ENCODE measurements at places on chromosomes 7 and 10.

DNA sequence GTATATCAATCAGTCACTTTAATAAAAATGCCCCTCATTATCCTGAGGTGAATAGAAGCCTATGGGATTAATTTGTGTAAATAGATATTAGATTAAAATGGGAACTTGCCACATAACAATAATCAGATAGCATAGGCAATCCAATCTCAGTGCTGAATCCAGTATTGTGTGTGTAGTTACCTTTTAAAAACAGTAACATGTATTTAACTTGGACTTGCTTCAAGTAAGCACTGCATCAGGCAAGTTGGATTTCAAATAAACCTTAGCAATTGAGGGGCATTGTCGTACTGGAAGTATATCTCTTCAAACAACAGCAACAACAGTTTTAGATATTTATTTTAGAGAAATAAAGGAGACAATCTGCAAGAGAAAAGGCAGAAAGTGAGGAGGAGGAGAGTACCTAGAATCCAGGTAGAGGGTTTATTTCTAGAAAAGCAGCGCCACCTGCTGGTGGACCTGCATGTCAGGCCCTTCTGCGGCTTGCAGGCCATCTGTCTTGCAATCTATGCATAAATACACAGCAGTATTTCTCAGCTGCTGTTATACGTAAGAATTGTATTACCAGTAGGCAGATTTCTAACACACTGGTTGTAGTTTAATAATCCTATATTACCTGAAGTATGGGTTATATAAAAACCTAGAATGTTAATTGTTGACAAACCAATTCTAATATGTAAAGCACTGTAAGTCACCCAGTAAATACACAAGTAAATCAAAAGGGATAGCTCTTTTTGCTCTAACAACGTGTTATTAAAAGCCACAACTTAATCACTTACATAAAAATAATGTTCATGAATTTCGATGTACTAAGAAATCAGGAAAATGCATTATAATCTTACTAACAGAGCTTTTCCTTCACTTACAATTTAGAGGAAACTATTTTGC lies 652.8 kb downstream of the KCNMA1 start:
- DNase-seq: peak; percentile 34

DNA sequence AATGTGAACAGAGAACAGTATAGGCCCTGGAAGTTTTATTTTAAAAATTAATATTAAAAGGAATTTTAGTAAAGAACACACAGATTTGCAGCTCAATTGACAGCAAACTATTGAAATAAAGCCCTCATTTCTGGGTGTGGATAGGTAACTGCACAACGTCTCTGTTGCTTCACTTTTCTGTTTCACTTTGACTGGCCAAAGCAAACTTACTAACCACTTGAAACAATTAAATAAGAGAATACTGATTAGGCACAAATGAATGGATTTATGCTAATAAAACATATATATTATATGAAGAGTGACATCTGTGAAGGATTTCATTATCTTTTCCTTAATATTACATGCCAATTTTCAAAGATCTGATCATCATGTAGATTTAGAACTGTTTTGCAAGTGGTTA lies 11.9 kb downstream of the ZNF804B start:
- no peak for DNase-seq

DNA sequence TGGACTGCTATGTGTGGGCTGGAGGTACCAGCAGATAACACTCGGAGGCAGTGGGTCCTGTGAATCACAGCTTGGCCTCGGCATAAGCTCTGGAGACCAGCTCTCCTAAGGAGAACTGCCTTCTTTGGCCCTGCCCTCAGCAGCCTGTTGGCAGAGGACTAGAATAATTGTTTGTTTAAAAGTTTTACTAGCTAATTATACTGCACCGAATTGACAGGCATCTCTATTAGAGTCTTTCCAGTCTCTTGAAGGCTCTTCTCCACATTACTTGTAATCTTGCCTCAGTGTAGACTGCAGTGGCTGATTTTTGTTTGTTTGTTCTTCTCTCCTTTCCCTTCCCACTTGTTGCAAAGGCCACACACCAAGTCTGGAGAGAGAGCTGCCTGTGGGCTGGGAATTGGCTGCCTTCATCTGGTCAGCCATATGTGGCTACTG lies 183.2 kb downstream of the AUTS2 start:
- no peak for DNase-seq

GRCh38 chr10:111203615-111204014 lies 126.8 kb downstream of the ADRA2A start:
- DNase-seq: no peak

DNA sequence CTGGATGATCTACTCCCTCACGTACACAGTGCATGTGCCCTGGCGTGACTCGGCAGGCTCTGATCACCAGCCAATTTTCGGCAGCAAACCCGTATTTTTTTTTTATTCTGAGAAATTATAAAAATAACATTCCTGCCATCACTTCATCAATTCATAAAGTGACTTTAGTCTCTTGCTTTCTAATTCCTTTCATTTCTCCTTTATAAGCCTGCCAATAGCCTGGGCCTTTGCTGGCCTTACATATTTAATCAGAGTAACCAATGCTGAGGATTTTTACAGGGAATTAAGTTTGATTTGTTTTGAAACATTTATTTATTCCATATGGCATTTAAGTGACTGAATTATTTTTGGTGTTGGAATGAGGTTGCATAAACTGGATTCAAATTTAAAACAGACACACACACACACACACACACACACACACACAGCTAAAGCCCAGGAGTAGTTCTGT lies 140.8 kb downstream of the ETV1 start:
- no peak for DNase-seq

GRCh38 chr7:28773423-28774145 lies 184.5 kb downstream of the TRIL start:
- DNase-seq: no peak

DNA sequence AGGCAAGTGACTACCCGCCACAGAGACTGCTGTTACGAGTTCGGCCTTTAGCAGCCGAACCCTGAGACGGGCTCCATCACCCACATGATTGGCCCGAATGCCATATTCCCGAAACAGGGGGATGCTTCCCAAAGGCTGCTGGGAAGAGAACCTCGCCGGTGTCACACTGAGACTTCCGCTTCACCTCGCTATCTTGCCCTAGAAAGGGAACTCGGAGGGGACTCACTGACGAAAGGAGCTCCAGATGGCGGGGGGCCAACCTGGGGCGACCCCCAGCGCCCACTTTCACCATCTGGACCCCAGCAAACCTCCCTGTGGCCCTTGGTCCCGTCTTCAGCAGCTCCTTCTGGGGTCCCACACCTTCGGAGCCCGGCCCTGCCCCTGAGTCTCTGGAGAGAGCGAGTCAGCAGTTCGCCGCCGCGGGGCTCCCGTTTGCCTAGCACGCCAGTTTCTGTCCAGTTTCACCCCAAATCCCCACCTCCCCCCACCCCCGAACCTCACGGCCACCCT lies 529 bp downstream of the HPS1 start:
- no peak for DNase-seq

DNA sequence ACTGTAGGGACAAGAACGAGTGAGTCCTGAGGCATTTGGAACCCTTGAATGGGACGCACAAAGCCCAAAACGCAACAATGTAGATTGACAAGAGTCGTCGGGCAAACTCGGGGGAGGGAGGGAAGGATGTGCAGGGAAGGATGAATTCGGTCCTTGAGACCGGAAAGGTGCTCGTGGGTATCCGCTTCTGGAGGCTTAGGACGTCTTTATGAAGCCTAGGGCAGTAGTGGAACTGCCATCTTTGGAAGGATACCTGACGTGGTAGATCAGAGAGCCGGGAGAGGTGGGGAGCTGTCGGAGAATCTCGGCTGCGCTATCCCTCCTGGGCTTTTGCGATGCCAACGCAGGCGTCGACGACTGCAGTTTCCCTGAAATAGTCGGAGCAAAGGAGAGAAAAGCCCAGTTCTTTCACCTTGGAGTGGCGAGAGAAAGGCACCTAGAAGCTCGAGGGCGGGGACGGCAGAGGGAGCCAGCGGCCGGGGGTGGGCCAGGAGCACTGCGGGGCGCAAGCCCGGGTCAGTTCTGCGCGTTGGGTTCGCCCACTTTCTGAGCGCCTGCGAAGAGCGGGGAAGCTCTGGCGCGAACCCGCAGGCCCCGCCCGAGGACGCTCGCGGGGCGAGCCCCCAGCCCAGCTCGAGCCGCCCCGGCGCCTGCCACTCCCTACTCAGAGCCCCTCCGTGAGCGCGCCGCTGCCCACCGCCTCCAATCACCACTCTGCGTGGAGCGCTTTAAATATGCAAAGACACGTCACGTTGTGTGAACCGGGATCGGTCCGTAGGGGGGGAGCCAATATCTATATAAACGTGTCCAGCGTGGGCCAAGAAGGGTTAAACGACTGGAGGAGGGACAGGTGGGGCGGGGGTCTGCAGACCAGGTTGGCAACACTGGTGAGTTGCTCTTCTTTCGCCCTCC lies at the start of gene CYP26C1:
Gene CYP26C1 (plus strand): TSS at position 824 of the 912 bp plus-strand sequence. CDS start 466 bp downstream, outside the sequence.
- no peak for DNase-seq

Measured in stimulated activated CD8-positive, alpha-beta memory T cell treated with anti-CD3 and anti-CD28 coated beads, Interleukin-4, amount 100 ng/mL, for 1 hour (primary cell).